ENCODE measurements at places on chromosomes 11 and 22.

DNA sequence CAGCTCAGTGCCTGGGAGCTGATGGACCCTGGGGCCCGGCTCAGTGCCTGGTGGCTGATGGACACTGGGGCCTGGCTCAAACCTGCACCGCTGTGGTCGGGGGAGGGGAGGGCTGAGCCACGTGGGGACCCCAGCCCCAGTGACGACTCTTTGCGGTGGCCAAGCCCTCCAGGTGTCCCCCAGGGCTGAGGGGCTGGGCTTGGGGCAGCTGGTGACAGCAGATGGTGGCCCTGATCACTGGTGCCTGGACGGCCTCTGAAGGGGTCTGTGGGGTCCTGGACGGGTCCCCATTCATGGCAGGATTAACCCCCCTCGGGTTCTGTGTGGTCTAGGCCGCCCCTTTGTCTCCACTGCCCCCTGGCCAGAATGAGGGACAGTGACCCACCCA, 3.4 kb upstream of the MUC5B start:
- no peak for DNase-seq

DNA sequence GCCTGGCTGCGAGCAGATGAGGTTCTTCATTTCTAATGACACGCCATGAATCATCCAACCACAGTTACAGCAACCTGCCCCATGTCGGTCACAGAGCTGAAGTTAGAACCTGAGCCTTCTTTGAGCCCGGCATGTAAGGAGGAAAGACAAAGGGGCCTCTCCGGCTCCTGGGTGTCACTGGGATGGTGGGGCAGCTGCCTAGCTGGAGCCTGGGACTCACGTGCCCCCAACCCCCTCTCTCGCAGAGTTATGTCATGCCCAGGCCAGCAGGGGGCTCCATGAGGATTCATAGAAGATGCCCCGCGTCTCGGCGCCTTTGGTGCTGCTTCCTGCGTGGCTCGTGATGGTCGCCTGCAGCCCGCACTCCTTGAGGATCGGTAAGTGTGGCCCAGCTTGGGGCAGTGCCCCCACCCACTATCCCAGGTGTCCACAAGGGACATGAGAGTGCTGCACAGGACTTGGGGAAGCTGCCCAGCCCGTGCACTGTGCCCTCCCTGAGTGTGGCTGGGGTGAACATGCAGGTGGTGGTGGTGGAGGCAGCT, 148.5 kb downstream of the GRIK4 start:
- DNase-seq: no peak

GRCh38 chr22:29330291-29330690, 14.8 kb upstream of the RASL10A start:
- no peak for DNase-seq

DNA sequence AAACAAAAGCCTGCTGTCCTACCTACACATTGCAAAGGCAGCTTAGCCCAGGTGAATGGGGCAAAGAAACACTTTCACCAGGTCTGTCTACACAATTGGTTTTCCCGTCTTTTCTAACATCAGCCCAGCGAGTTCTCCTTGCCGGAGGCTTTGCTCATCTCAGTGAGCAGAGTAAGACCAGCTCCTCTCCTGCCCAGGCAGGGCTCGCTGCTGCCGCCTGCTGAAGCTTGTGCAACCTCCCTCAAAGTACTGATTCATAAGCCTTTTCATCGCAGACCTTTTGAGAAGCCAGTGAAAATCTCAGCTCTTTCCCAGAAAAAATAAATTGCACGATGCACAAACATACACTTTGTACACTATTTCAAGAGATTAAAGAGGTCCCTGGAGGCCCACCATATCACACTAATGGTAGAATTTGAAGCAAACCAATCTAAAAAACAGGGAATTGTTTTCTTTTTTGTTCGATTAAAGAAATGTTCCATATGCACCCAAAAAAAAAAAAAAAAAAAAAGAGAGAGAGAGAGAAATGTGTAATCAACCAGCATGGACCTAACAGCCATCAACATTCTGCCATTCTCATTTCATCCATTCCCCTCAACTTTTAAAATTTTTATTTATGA, 328.1 kb upstream of the MPPED2 start:
- DNase-seq: no peak

DNA sequence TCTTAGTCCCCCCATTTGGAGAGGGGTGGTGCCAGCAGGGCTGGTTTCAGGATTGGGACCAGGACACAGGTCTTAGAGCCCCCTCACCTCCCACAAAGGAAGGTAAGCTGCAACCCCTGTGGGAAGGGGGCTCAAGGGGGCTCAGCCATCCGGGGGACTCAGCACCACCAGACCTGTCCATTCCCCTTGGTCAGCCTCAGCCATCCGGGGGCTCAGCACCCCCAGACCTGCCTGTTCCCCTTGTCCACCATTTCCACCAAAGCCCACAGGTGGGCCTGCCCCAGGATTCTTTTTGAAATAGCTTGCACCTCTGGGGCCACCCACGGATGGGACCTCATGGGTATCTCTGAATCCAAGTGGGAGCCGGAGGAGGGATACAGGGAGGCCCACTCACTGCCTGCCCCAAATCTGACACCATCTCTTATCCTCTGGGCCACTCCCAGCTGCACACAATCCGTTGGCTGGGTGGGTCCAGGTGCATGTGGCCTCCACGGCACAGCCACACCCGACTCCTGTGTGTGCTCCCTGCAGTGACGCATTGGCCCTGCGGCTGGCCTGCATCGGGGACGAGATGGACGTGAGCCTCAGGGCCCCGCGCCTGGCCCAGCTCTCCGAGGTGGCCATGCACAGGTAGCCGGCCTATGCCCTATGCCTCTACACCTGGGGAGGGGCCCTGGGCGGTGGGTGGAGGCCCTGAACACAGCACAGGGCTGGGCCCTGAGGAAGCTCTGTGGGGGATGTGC, 15.9 kb downstream of the MCAT start:
- DNase-seq: no peak

GRCh38 chr22:45562102-45562501, 59.4 kb downstream of the FBLN1 start:
- DNase-seq: no peak

DNA sequence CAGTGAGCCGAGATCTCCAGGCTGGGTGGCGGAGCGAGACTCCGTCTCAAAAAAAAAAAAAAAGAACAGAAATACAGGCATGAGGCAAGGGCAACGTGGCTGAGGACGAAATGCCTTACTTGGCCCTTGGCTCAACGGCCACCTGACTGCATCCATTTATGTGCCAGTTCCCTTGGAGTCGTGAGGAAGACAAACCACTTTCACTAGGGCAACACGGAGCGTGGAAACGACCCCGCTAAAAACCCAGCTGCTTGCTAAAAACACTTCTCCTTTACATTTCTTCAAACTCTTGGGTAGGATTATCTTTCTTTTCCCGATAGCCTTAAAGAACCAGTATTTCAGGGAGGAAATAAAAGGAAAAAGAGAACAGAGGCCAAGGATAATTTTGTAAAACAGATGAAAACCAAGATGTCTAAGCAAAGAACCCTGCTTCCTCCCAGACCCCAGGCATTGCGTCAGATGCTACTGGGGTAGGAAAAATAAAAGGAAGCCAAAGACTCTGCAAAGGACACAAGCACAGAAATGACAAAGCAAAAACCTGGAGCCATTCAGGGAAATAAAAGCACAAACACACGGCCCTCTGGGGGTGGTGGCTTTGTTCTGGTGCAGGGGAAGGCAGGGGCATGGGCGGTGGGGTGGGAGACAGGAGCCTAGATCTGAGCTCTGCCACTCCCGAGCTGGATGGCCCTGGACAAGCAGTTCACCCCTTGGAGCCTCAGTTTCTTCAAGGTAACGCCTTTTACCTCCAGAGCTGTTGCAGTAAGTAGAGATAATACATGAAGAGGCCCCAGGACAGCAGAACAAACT, 37.0 kb downstream of the PC start:
- DNase-seq: no peak

- DNase-seq: no peak
Measured at GRCh38 chr11:128684549-128685401, 9.1 kb upstream of the FLI1 start.

GRCh38 chr11:92277871-92278270, 53.3 kb downstream of the FAT3 start:
- no peak for DNase-seq

DNA sequence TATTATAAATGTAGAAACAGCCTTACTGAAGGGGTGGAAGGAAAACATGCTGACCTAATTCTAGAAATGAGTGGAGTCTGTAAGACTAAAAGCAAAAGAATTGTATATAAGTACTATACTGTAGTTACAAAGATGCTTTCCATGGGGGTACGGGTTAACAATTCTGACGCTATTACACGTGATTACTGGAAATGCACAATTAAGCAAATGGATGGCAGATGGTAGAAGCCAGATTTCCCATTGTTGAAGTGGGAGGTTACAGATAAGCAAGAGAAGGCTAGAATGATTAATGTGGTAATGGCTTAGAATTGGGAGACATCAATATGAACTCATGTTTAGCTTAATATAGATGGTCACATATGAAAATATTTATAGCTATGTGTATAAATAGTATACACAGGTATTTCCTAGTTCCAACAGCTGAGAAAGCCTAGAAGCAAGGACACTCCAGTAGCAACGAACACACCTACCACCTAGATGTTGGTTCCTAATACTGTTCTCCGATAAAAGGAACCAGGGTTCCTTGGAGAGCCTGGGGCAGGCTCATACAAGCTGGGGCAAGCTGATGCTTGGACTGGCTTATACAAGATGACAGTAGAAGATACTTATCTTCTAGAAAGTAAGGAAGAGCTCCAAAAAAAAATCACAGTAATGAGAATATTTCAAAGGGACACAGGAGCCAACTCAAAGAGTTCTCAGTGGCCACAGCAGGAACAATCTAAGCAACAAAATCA, 13.5 kb downstream of the SMC1B start:
- no peak for DNase-seq

GRCh38 chr22:32389685-32390084, 22.4 kb downstream of the RTCB start:
- DNase-seq: no peak

GRCh38 chr22:29842740-29843139, 4.7 kb upstream of the ASCC2 start:
- DNase-seq: no peak

- no peak for DNase-seq
Measured at GRCh38 chr11:24591283-24591682, 94.4 kb downstream of the LUZP2 start.

GRCh38 chr11:100631316-100631715, 55.8 kb upstream of the ARHGAP42 start:
- DNase-seq: no peak

DNA sequence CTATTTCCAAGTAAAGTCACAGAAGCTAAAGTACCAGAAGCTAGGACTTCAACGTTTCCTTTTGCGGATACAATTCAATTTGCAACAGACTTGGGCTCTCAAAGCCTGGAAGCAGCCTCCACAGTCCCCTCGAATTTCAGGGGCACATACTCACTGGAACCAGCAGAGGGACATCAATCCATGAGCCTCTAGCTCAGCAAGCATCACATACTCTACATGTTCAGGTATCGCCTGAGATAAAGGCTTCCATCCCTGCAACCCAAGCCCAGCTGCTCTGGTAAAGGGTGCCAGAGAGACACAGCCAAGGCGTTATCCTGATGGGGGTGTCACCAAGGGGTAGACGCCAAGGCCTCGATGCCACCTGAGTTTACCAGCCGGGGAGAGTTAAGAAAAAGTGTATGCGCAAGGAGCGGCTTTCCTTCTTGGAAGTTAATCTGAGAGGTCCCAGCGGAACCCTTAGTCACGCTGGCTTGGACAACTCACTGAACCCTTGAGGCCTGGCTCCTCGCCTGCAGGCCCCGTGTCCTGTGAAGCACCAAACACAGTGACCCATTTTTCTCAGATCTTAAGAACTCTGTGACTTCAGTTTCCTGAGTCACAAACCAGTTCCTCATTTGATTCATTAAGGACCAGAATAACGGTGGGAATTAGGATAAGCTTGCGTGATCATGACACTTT, 13.0 kb downstream of the LTO1 start:
- DNase-seq: no peak

DNA sequence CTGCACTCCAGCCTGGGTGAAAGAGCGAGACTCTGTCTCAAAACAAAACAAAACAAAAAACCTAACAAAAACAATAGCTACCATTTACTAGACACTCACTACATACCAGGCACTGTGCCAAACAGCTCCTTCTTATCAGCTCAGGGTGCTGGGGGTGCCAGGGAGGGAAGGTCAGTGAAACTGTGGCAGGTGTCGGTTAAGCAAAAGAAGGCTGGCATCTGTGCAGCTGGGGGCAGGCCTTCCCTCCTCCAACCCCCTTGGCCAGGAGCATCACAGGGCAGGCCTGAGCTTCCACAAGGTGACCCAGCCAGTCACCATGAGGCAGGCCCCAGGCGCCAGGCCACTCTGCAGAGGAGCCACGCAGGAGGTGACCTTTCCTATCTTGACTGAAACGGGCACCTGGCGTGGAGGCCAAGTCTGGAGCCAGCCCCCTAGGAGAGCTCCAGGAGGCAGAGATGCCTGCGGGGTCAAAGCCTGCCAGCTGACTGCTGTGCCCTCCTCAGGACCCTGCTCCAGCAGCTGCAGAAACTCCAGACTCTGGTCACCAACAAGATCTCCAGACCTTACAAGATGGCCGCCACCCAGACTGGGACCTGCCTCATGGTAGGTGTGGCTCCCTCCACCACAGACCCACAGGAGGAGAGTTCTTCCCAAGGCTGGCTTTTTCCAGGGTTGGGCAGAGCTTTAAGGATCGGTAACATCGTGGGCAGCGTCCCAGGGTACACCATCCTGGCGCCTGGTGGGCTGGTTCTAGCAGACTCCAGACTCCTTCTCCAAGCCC, 31.3 kb upstream of the DGKZ start:
- DNase-seq: no peak

DNA sequence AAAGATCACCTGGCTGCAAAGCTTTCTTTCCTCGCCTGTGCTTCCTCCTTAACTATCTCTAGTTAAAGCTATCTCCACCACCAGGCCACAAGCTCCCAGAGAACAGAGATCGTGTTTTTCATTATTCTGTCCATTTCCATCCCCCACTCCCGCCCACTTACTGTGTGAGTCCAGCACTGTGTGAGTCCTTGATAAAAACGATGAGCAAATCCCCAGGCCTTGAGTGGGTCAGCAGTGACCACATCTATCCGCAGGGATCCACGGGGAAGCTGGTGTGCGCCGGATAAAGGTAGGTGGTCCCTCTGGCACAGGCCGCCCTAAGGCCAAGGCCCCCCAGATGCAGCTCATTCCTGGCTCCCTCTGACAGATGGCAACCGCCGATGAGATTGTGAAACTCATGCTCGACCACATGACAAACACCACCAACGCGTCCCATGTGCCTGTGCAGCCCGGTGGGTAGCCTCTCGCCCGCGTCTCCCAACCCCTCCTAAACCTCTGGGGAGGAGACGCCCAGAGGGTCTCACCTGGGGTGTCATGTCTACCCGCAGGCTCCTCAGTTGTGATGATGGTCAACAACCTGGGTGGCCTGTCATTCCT, 9.3 kb downstream of the TKFC start:
- no peak for DNase-seq

- no peak for DNase-seq
Measured at GRCh38 chr11:43545610-43546009, 134.9 kb upstream of the HSD17B12 start.

- DNase-seq: no peak
Measured at GRCh38 chr22:35128637-35129036, 62.7 kb downstream of the ISX start.

GRCh38 chr11:134052395-134052987, 16.4 kb upstream of the JAM3 start:
- no peak for DNase-seq

DNA sequence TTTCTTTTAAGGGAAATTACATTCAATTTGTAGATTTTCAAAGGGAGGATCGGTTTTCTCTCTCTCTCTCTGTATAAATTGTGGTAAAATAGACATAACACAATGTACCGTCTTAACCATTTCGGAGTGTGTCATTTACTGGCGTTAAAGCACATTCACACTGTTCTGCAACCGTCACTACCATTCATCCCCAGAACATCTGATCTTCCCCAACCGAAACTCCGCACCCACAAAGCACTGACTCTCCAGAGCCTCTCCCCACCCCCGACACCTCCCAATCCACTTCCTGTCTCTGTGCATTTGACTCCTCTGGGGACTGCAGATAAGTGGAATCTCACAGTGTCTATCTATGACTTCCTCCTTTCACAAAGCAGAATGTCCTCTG, 15.9 kb upstream of the GRAMD4 start:
- no peak for DNase-seq

Measured in NCI-H510A (cell line).